ENCODE measurements at places on chromosomes 5 and 9.

DNA sequence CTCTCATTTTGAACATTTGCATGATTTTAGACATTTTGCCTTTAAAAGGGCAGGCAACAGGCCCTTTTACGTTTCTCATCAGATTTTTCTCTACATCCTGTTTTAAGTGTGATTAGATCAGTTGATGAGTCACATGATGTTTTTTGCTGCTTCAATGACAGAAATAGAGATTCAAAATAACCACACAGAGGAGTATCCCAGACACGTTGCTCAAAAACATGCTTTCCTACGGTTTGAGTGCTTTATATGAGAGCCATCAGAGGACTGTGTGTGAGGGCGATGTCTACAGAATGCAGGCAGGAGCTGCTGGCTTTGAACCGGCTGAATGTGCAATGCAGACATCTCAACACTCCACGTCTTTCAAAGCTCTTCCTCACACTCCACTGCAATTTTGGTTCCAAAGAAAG is 42.1 kb downstream of the OTULIN start:
- DNase-seq = no peak

DNA sequence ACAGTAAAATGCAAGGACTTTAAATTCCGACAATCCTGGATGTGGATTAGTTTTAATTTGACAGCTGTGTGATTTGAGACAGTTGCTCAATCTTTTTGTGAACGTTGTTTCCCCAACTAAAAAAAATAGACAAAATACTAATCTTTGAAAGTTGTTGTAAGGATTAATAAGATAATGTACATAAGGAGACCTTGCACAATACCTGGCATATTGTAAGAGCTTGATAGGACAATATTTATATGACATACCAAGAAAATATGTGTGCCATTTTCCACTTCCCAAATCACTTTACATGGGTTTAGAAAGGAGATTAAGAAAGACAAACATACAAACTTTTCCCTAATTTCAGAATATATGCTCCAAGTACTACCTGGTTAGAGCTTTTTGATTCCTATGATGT is 25.3 kb downstream of the ARRDC3 start:
- no peak for DNase-seq

DNA sequence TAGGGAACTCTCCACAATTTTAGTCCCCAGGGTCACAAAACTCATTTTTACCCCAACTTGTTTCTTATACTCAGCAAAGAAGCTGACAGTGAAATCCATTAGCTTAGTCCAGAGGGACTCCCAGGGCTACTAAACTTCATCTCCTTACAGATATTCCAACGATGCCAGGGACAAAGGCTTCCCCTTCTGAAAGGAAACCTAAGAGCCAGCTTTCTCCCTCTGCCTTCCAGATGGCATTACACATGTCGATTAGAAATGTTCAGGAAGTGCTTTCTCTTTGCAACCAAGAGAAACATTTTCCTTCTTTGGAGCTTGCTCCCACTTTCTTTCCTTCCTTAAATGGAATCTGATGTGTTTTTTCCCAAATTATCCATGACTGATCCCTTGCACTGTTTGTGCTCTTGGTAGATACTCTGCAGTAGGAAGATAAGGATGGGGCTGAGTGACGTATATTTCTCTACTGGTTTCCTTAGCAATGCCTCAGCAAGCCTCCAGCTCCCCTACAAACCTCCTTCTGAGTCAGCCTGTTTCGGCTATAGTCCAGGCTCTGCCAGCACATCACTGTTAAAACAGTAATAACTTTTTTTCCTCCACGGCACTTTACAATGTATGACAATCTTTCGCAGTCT is 43.0 kb upstream of the HTR4 start:
- no peak for DNase-seq

- no peak for DNase-seq
Measured at GRCh38 chr5:121752149-121752548, 99.5 kb upstream of the FTMT start.

DNA sequence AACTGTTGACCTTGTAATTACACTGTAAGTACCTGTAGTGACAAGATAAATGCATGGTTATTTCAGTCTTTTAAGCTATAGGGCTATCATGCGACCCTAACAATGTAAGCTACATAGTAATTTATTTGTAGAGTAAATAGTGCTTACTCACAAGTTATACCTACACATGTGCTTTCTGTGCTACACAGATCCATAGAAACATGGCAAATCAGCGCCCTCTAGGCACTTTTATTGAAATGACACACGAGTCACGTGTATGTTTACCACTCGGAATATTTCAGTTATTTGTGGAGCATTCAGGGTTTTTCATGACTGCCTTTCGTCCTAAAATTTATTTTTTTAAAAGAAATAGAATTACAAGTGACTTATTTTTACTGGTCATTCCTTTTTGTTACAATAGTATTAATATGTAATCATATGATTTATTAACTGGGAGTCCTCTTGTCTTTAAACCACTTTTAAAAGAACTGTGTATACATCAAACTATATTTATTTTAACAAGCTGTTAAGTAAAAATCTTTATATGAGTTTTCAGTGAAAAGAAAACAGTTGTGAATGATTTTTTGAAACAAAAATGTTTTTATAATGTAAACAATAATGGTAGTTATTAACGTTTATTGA is 1242.3 kb upstream of the WWC1 start:
- DNase-seq = no peak

DNA sequence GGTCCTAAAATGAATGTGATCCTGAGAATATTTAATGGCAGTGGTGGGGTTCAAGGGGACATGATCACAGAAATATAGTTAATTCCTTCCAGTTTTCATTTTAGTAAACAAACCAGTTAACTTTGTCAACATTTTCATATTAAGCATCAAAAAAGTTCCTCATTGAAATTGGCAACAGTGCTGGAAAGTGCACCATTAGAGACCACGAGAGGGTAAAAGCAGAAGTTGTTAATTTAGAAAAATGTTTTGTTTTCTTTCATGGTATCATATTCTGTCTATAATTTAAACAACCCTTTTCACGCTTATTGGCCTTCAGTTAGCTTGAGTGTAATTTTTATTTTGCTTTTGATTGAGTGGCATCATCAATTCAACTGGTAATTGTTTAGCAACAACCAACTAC is 11.9 kb downstream of the GIN1 start:
- DNase-seq = no peak

DNA sequence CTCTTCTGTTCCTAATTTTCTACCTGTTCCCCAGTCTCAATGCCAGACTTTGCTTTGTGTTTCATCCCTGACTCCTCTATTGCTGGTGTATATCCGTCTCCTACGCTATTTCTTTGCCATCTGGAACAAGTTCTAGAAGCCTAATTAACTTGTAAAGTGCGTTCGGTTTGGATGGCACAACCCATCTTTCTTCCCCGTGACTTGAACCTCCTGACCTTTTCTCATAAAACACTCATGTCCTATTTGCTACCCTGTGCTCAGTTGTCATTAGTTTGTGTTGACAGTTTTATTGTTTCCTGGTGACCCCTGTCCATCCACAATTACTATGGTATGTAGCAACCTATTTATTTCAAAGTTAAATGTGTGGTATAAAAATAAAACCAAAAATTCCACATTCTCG is 323.5 kb downstream of the TLE4 start:
- no peak for DNase-seq

GRCh38 chr9:71806901-71807307 is 38.6 kb upstream of the CEMIP2 start:
- peak; percentile 33 for DNase-seq

GRCh38 chr5:178115136-178115813 is 1.9 kb downstream of the N4BP3 start:
- DNase-seq = no peak

- no peak for DNase-seq
Measured at GRCh38 chr5:172740428-172741205, 30.4 kb downstream of the DUSP1 start.

GRCh38 chr9:96381125-96381524 is 2.4 kb downstream of the SLC35D2 start:
- no peak for DNase-seq
